ENCODE measurements at places on chromosomes 3 and 15. TPM values are rescaled to one million over a fixed set of nuclear protein-coding genes. Genes with fewer than 3 reads are reported as not detected.

C3orf80 gene
- total RNA-seq: 0.15 TPM

CACNA2D3 gene
- 26.9 TPM for total RNA-seq

- DNase-seq: no peak
Measured at GRCh38 chr3:128933213-128933921, 53.9 kb downstream of the ACAD9 start.

DNA sequence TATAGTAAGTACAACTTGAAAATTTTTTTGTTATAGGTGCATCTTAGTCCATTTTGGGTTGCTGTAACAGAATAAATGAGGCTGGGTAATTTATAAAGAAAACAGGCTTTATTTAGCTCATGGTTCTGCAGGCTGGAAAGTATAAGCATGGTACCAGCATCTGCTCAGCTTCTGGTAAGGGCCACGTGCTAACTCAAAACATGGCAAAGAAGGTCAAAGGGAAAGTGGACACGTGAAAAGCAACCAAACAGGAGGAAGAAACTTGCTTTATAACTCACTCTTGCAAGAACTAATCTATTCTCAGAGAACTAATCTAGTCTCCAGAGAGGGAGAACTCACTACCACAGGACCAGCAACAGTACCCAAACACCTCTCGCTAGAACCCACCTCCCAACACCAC, 9.1 kb downstream of the HDGFL3 start:
- no peak for DNase-seq

DNA sequence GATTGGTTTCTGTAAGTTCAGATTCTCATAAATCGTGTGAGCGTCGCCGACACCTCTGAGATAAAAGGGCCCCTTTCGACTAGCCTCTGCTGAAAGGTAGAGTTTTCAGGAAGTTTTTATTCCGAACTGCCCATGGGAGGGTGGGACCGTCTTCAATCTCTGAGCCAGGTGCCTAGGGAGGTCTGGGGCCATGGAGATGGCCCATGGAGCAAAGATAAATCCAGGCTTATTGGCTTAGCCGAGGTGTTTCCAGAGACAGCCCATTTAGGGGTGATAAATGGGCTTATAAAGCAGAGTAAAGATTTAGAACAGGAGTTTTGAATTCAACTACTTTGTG, 442 bp downstream of the QTRT2 start:
- DNase-seq: no peak

GRCh38 chr3:136642711-136643110, 109.5 kb downstream of the STAG1 start:
- DNase-seq: no peak

GRCh38 chr15:83018436-83018835, 7.0 kb upstream of the C15orf40 start:
- DNase-seq: no peak

DNA sequence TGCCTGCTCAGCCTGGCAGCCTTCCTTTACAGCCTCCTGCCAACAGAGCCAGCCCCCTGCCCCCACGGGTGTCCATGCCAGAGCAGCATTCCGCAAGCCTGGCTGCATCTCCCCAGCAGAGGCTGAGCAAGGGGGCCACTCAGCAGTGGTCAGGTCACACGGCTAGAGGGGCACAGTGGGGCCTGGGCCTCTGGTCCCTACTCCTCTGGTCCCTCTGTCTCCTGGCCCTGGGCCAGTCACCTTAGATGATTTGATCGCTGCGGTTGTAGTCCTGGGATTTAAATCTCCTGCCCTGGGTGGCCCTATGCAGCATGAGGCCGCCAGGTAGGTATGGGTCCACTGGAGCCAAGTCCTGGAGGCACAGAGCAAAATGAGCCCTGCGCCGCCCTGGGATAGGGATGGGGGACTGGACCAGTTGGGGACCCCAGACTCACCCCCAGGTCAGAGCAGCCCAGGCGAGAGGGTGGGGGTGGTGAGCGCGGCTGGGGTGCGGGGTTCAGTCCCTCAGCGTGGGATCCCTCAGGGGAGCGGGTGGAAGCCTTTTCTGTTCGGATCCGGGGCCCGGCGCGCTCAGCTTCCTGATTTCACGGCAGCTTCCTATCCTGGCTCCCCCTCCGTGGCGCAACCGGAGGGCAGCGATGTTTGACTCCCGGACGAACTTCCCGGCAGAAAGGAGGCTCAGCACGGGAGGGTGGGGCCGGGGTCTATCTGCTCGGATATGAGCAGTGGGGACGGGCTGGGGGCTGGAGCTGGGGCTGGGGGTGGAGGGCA, at the start of gene ZBTB47:
Gene ZBTB47 (plus strand): TSS at position 138 of the 771 bp plus-strand sequence. CDS start 4,659 bp downstream, outside the sequence.
- DNase-seq: peak; percentile 80

DNA sequence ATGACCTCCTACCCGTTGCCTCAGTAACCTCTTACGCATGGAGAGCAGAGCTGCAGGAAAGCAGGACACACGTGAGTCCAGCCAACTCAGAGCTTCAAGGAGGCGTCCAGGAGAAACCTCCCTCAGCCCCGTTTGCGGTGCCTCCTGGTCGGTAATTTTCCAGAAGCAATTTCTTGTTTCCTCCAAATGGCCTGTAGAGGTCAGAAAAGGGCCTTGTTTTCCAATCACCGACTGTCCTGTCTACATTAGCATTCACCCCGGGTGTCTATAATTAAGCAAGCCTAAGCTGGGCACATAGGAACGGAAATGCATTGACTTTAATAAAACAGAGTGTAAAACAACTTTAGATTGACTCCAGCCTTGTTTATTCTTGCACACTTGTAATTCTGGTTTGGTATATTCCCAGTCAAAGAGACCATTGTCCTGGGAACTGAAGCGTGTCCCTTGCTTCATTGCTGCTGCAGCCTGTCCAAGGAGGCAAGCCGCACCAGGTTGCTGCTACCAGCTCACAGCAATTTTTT, 836.2 kb downstream of the AGBL1 start:
- no peak for DNase-seq

DNA sequence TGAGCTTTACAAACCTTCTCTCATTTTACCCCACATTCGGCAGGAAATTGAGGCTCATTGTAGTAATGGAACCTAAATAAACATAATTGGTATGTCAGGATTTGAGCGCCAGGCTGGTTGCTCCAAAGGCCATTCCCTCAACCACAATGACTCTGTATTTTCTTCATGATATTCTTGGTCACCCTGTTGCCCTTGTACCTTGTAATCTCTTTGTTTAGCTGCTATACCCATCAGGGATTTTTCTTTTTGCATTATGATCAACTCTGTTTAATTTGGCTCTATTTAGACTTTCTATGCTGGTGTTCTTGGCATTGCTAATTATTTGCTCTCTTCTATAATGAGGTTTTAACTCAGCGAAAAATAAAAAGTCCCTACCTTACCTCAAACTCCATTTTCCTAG, 29.8 kb downstream of the DUOX2 start:
- no peak for DNase-seq

GRCh38 chr3:49703443-49703927, 14.1 kb downstream of the RNF123 start:
- peak; percentile 68 for DNase-seq

DNA sequence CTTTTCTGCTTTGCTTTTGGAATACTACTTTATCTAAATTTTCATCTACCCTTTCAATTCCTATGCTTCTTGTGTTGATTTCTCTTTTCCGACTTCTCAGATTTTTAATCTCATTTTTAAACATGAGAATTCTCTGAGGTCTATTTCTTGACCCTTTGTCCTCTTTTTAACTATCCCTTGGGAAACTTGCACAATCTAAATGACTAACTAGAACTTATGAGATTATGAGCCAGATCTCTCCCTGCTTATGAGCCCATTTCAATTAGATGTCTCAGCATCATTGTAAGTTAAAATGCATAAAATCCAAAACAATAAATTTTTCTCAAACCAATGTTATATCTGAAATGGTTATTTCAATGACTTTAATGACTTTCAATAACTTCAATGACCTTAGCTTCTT, 296.9 kb upstream of the AGTR1 start:
- DNase-seq: no peak
